ENCODE measurements at places on chromosomes 1 and 21. TPM values are rescaled to one million over a fixed set of nuclear protein-coding genes. Genes with fewer than 3 reads are reported as not detected.
A peak's percentile ranks its signal among the peaks of the same experiment; 100 is the strongest.

The SLC5A3 gene
- total RNA-seq: 11.7 TPM

The COL16A1 gene
- total RNA-seq: 50.3 TPM

The SYPL2 gene
- total RNA-seq: 8.9 TPM

The OMA1 gene
- total RNA-seq: 22.4 TPM

The PRRX1 gene
- total RNA-seq: 60.8 TPM

The S100A5 gene
- total RNA-seq: not detected

The IBA57 gene
- 8.3 TPM for total RNA-seq

The PLPP3 gene
- total RNA-seq: 91.3 TPM

DNA sequence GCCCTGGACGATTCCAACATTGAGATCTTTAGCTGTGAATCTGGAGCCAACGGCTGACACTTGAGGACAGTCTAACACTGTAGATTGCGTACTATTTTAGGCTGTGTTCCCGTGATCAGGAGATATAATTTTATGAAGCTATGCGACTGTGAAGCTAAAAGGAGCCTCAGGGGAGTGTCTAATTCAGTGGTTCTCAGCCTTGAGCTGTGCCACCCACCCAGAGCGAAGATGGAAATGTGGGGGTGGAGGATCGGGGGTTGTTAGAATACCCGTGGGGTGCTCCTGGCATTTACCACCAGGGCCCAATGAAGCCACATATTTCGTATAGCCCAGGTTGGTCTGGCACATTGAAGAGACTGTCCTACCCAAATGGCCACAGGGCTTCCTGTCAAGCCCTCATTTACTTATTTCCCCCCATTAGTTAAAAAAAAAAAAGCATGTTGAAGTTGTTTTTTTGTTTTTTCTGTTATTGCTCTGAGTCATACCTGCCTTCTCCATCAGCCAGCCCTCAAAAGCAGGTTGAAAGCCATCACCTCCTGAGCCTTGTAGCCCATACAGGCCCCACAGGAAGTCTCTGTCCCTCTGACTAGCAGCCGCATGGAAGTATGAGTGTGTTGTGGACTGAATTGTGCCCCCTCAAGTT, 141.7 kb downstream of the GALNT2 start:
- no peak for DNase-seq

- no peak for DNase-seq
Measured at GRCh38 chr21:33544451-33545195, 1.8 kb downstream of the SON start.

GRCh38 chr1:191371626-191372025, 786.6 kb upstream of the RGS18 start:
- no peak for DNase-seq

- peak; percentile 97 for DNase-seq
Measured at GRCh38 chr1:58816072-58816746, 32.4 kb upstream of the JUN start.

DNA sequence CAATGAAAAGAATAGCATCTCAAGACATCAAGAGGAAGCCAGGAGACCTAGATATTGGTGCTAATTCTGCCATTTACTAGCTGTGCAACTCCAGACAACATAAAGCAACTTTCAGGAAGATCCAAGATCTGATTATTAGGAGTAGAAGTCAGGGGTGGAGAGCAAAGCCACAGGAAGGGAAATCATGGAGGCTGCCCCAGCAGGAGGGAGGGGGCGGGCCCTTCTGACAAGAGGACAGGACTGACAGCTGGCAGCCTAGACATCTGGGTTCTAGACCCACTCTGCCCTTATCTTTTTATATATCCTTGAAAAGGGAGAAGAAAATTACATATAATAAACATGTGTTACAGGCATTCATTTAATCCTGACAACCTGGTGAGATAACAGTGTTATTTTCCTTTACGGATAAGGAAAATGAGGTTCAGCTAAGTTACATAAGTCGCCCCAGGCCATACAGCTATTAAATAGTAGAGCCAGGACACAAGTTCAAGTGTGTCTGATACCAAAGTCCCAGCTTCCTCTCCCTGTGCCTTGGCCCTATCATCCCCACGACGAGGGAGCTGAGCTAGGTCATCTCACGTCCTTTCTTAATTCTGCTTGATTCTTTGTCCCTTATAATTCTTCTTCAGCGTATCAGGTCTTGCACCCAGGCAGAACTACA, 46.6 kb downstream of the ARHGEF11 start:
- no peak for DNase-seq

DNA sequence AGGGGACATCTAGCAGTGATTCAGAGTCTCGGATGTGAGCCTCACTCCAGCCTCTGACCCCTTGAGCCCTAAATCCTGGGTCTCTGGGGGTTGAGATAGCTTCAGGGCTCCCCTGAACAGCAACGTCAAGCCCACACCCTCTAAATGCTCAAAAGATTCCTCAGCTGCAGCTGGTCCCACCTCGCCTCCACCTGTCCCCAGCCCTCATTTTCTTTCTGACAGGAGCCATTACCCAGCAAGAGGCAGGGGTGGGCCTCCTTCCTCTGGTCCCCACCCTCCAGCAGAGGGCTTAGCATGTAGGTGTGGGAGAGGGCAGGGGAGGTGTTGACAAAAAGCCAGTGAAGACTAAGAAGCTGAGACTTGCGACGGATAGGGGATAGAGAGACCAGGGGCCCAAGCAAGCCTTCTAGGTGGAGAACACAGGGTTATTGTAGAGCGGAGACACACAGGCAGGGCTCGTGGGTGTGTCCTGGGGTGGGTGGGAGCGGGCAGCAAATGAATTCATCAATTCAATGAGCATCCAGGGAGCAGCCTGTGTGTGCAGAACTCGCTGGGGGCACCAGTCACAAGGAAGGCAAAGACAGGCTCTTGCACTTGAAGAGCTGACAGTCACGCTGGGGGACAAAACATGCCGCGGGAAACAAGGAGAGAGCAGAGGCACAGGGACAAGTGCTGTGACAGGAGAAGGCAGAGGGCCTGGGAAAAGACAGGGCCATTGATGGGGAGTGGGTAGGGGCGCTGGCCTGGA, 48.9 kb upstream of the GOLT1A start:
- DNase-seq: no peak

- no peak for DNase-seq
Measured at GRCh38 chr1:39001516-39002421, 10.7 kb downstream of the AKIRIN1 start.

- DNase-seq: no peak
Measured at GRCh38 chr1:94883691-94884090, 43.2 kb downstream of the CNN3 start.

- no peak for DNase-seq
Measured at GRCh38 chr1:4729090-4729471, 74.7 kb downstream of the AJAP1 start.

DNA sequence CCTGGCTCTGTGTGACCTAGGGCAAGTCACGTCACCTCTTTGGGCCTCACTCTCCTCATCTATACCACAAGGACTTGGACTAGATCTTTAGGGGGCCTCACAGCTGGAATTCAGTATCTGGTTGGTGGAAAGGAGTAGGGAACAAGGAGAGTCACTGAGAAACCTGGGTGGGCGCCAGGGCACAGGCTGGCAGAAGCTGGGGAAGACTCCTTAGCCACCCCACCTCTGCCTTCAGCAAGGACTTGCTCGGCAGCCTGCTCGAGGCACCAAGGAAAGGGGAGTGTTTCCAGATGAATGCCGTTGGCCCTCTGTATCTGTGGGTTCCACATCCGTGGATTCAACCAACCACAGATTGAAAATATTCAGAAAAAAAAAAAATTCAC, 1.2 kb upstream of the OPTC start:
- no peak for DNase-seq

DNA sequence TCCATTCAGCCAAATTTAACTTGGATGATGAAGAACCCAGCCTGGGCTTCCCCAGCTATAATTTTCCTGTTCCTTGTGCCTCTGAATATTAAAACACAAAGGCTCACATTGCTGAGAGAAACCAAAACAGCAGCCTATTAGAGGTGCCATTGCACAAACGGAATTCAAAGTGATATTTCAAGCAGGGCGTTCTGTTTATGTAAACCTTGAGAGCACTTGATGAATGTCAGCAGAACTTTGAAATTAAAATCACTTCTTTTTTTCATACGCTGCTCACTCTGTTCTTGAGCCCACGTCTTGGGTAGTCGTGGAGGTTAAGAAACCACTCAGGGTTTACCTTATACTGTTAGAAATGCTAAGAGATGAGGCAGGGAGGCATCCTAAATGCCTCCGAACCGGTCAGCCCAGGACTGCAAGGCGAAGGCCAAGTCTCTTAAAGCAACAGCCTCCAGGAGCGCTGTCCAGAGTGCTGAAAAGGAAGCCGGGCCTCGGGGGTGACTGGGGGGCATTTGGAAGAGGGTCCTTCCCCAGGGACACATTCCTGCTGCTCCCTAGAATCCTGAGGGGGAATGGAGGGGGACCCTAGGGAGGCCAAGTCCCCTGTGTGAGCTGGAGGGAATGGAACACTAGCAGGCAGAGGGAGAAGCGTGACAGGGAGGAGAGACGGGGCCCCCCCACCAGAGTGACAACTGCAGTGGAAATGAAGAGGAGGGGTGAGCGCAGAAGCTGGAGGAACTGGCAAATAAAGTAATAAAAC, 154.8 kb upstream of the VAMP3 start:
- DNase-seq: peak; percentile 83

GRCh38 chr1:178086294-178086693, 7.6 kb upstream of the RASAL2 start:
- no peak for DNase-seq

GRCh38 chr1:221045842-221046831, 166.9 kb downstream of the HLX start:
- DNase-seq: no peak

- no peak for DNase-seq
Measured at GRCh38 chr21:28177124-28177523, 815.6 kb downstream of the LTN1 start.

DNA sequence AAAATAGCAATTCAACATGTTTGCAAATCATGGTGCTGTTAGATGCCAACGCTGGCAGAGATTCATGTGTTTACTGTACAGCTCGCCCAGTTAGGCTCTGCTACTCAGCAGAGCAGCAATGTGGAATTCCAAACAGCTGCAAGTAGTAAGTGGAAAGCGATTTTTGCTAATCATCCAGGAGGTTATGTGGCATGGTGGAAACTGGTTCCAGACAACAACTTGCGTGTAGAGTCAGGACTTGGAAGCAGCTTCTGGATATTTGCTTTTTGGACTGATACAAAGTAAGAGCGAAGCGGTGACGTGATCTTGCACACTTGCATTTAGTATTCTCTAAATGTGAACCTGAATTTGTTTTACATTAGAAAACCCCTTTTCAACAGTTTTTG, 27.1 kb upstream of the HHAT start:
- DNase-seq: no peak

- DNase-seq: peak; percentile 59
Measured at GRCh38 chr1:155254714-155255242, 505 bp downstream of the ENTREP3 start.

DNA sequence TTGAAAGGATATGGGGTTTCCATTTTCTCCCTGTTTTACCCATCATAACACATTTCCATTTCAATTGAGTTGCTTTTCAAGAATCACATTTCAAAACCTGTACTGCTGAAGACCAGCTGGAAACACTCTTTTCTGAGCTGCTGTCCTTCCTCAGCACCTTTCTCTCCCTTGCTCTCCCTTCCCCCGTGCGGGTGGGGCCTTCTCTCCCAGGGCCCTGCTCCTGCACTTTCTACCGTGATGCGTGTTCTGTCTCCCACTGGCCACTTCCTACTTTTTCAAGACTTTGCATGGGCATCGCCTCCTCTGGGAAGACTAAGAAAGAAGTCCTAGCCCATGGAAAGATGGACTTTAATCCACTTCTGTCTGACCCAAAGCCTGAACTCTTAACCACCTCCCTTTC, 390.4 kb downstream of the PTPRU start:
- no peak for DNase-seq

- DNase-seq: no peak
Measured at GRCh38 chr21:28133116-28133515, 859.6 kb downstream of the LTN1 start.

DNA sequence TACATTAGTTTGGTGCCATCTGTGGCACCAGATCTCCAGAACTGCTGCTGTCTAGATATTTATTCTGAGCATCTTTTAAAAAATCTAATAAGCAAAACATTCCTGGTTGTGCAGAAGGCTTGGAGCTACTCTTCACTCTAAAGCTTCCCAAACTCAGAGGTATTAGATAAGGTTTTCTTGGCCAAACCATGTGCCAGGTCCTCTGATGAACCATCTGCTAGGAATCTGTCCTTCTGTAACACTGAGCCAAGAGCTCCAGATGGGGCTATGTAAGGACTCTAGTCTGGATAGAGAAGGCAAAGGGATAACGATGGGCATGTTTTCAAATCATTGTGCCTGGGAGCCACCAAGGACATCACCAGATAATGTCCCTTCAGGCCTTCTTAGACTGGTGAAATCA, 410.6 kb downstream of the NTNG1 start:
- DNase-seq: no peak

DNA sequence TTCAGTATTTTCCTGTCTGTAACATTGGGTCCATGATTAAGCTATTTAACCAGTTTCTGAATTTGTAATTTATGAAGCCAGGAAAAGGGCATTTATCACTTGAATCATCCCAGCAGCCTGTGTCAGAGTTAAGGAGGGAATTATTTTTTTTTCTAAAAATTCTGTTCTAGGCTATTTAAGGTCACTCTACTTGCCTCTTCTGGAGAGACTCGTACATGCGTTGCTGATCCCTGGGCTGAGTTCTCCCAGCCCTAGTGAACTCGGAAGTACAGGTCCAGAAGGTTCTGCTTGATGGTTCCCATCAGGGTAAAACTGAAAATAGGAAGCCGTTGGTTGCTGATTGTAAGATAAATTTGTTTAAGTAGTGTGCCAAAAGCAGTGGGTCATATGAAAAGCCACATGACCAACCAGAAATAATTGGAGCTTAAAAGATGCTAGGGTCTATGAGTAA, 90.7 kb downstream of the GPR88 start:
- no peak for DNase-seq

DNA sequence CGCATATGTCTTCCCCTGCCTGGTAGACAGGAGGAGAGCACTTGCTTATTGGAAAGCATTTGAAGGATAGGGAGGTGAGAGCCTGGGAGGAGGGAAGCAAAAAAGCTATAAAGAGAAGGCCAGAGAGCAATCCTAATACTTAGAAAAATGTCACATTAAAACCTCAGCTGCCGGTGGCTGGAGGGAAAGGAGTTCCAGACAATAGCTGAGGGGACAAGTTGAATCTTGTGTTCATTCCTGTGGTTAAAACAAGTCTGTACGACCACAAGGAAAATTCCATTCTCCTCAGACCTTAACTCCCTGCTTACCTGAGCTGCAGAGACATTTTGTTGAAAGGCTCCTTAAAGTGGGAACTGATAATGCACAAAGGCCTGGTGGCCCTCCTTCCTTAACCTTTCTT, 218.8 kb upstream of the CAMK1G start:
- DNase-seq: no peak

- DNase-seq: no peak
Measured at GRCh38 chr1:224559981-224560728, 56.0 kb upstream of the CNIH3 start.

DNA sequence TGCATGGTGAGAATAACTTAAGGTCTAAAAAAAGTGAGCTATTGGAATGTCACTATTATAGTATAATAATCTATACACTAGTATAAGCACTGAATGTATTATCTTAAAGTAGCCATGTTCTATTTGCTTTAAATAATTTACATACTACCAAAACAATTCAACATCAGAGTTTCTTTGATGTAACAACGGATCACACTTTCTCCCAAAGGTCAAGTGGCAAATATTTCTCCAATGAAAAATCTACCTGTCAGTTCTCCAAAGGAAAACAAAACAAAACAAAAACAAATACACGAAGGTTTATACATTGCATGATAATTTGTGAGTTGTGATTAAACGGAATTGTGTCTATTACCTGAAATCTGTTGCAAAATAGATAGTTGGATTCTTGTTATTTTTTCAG, 581.4 kb downstream of the USP25 start:
- no peak for DNase-seq
